Osteoblast (primary cell): ENCODE measurements at places on chromosomes 2 and 18. TPM values are rescaled to one million over a fixed set of nuclear protein-coding genes. Genes with fewer than 3 reads are reported as not detected.

The CCDC141 gene
- total RNA-seq = not detected in 2 replicates

The SETBP1 gene
- 22.8 and 23.0 TPM in 2 replicates for total RNA-seq

The COLEC12 gene
- 38.0 and 56.9 TPM in 2 replicates for total RNA-seq

The CERS6 gene
- 21.8 and 23.9 TPM in 2 replicates for total RNA-seq

The GAREM2 gene
- 1.4 and 2.4 TPM in 2 replicates for total RNA-seq

The UGT1A4 gene
- not detected in 2 replicates for total RNA-seq

The STPG4 gene
- 0.59 and 0.72 TPM in 2 replicates for total RNA-seq

The RNF144A gene
- 15.9 and 18.0 TPM in 2 replicates for total RNA-seq

The SCYGR4 gene
- not detected in 2 replicates for total RNA-seq
